ENCODE measurements at places on chromosomes 1 and 21.

- DNase-seq, result no peak
Observed at GRCh38 chr1:27618341-27619082, 14.6 kb upstream of the AHDC1 start.

DNA sequence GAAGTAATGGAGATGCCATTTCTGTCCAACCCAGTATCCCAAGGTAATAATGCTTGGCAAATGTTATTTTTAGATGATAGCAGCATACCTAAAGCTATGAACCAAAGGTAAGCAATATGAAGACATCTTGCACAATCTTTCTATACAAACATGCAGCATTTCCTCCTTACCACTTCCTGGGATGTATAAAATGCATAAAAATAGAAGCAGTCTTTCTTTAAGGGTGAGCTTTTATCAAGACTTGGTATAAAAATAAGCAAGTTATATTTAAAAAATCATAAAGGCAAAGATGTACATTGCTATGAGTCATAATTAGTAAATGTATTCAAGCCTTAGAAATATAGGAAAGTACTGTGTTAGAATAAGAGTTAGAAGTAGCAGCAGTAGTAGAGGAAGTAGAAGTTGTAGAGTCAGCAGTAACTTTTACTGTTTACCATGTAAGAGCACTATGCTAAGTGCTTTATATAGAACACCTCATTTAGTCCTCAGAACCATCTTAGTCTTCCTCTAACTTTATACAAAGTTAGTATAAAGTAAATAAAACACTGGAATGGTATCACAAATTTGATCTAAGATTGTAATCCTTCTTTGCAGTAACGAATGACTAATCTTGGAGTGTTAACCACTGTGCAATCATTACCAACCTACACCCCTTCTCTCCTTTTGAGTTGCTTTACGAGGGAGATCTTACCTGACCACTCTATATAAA lies 371.3 kb downstream of the VAV3 start:
- no peak for DNase-seq

- no peak for DNase-seq
Observed at GRCh38 chr1:56835657-56836056, 16.5 kb upstream of the FYB2 start.

GRCh38 chr1:27405074-27405473 lies 12.7 kb downstream of the GPR3 start:
- DNase-seq, result no peak

DNA sequence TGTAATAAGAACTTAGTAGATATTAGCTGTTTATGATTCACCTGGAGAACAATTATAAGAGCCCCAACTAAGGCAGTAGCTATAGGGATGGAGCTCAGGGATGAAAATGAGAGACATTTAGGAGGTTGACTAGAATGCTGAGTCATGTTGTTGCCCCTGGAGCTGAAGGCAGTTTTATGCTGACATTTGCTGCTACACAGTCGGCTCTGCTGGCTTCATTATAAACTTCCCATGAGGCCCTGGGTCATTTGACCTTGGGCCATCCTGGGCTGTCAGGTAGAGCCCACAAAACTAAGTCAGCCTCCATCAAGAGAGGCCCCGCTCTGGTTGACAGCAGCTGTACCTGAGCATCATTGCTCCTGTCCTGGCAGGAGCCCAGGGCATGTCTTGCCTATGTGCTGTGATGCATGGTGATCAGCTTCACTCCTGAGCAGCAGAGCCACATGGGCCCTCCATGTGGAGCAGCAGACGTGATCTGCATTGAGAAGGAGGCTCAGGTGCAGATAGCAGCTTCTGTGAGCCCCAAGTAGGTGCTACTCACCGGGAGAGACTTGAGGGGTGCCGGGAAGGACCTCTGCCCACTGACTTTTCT lies 112.4 kb downstream of the TBX19 start:
- DNase-seq, result no peak

All from esophagus squamous epithelium (tissue), 5 donors.